ENCODE measurements at places on chromosomes 12 and 14.

- no peak for DNase-seq
These were observed 65.3 kb downstream of the KLHL28 start for GRCh38 chr14:44896275-44897040.

- no peak for DNase-seq
These were observed 87.7 kb downstream of the C12orf75 start for GRCh38 chr12:105418229-105418628.

DNA sequence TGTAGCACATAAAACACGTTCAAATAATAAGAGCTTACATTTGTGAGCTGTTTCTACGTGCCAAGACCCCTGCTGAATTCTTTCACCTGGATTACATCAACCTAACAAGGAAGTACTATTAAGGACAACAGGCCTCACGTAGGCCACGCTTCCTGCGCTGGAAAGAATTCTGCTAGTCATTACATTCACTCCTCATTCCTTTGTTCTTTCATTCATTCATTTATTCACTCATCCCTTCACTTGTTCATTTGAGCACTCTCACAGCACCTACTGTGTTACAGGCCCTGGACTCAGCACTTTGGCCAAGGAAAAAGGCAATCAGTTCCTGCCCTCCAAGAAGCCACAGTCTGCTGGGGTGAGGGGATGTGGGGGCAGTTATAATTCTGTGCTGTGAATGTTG, 28.2 kb downstream of the TESC start:
- DNase-seq, result no peak

DNA sequence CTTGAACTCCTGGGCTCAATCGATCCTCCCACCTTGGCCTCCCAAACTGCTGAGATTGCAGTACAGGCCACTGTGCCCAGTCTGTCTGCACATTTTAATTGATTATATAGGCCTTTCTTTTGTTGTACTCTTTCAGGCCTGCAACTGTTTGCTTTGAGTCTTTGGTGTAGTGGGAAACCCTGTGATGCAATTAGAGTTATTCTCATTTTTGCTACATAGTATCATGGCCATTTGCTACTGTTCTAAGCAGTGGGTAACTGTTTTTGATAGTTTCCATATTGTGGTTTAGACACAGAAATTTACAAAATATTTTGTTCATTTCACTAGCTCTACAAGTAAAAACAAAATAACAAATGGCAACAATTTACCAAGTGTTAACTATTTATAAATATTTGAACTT, 6.3 kb upstream of the TUBA1B start:
- no peak for DNase-seq

- DNase-seq, result peak; percentile 80
These were observed 65.1 kb upstream of the GPHB5 start for GRCh38 chr14:63383776-63384367.

DNA sequence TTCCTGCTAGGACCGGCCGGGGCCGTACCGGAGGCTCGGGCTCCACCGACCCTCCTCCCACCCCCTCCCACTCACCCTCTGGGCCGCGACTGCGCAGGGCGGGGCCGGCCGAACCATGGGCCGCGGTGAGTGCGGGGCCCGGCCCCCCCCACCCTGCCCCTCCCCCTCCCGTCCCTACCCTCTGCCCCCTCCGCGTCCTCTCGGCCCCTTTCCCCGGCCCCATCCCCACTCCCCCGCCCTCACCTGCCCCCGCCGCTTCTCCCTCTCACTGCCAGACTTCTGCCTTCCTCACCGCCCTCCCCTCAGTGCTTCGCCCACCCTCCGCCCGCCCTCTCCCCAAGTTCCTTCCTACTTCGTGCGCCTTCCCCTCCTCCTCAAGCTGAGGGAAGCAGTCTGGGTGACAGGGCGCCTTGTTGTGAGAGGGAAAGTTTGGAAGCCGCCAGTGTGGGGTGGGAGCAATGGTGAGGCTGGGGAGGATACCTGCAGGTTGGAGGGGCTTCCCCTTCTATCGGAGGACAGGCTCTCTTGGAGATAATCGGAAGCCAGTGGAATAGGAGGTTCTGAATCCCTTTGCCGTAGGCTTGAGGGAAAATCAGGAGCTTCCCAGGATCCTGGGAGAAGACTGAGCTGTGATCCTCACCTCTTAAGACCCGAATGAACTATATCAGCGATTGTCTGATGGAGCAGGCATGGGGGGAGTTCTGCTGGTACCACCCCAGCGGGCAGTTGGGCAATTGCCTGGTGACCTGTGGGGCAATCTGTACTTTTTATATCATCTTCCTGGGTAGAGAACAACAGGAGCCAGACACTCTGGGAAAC, 472 bp downstream of the MBD6 start:
- peak; percentile 68 for DNase-seq

DNA sequence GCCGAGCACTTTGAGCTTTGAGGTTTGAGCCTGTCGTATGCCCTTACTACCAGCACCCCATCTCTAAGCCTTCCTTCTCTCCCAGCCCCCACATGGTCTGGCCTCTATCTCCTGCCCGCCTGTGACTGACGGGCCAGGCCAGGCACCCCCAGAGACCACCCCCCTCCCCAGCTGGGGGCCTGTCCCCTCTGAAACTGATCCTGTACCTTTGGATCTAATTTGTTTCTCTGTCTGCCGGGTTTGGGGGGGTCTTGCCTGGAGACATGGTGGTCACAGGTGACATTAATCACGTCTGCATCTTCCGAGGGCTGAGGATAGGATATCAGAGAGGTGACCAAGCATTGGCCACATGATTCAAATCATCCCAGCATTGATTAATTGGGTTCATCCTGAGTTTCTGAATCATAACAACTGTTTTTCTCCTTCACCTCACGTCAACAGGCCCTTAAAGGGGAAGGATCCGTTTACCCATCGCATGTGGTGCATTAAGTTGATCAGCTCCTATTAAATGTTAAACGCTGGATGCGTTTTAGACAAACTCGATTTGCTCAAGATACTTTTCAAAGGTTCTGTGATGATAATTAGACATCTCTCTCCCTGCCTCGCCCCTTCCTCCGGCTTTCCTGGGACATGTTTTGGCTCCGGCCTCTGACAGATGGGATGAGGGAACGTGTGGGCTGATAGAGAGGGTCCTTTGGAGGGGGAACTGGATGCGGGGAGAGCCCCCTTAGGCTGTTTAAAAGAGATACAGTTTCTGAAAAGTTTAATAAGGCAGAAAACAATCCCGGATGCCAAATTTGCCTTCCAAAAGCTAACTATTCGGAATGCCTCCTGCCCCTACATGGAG, 63.3 kb upstream of the TBX3 start:
- DNase-seq, result no peak

GRCh38 chr14:35257809-35258208, 34.4 kb upstream of the PSMA6 start:
- DNase-seq, result no peak

- no peak for DNase-seq
These were observed 283.4 kb upstream of the TMTC1 start for GRCh38 chr12:30067146-30067545.

GRCh38 chr12:104459368-104459909, 2.7 kb downstream of the CHST11 start:
- DNase-seq, result no peak

DNA sequence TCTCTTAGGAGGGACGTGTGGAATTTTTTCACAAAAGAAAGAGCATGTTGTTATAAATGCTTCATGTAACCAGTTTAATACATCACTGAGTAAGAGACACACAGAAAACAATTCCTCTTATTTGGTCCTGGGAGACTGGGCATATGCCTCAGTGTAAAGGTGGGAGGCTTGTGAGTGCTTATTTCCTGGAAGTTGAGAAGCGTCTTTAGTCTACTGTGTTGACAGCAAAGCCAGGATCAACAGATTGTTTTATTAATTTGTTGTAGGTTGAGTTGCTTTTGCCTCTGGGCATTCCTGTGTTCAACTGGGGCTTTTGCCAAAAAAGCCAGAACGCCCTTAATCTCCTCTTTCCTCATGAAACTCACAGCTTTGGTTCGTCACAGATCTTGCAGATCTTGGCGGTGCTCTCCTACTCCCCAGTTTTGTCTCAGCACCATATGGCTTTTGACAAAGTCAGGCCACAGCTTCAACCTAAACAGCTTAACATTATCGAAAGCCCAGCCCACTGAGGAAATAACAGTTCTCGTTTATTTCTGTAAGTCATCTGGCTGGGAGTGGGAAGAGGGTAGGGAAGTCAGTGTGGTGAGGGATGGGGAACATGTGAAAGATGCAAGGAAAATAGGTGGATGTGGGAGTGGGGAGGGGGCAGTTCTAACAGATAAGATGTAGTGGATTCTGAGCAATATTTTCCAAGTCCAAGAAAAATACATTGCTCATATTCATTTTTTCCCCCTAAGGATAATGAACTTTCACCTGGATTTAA, 227.2 kb downstream of the DACT1 start:
- DNase-seq, result no peak

GRCh38 chr12:32558903-32559302, 120.2 kb upstream of the DNM1L start:
- no peak for DNase-seq

DNA sequence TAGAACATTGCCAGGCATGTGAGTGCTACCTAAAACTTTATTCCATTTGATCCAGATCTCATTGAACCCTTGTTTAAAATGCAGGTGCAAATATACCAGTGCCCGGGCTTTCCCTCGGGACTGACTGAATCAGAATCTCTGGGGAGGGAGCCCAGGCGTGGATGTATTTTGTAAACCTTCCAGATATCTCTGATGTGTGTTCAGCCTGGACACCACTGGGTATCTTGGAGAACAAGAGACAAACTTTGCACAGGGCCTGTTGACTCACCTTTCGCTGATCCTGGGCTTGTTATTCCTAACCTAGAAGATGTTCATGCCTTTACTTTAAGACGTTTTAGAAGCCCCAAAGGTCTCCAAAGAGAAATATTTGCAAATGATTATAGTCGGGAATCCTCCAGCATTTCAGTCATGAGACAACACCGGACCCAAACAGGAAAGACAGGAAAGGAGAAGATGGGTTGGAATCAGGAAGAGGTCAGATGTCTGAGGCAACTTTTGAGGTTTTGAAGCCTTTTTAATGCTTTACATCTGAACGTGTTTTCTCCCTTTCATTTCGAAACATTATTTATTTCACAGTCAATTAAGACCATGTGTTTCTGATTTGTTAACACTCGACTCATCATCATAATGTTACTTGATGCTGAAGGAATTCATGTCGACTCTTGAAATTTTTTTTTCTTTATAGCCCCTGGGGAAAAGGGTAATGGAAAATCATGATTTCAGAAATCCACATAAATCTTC, 118.6 kb downstream of the PLXNC1 start:
- DNase-seq, result no peak

- DNase-seq, result no peak
These were observed 169.5 kb upstream of the DAAM1 start for GRCh38 chr14:59018978-59019377.

DNA sequence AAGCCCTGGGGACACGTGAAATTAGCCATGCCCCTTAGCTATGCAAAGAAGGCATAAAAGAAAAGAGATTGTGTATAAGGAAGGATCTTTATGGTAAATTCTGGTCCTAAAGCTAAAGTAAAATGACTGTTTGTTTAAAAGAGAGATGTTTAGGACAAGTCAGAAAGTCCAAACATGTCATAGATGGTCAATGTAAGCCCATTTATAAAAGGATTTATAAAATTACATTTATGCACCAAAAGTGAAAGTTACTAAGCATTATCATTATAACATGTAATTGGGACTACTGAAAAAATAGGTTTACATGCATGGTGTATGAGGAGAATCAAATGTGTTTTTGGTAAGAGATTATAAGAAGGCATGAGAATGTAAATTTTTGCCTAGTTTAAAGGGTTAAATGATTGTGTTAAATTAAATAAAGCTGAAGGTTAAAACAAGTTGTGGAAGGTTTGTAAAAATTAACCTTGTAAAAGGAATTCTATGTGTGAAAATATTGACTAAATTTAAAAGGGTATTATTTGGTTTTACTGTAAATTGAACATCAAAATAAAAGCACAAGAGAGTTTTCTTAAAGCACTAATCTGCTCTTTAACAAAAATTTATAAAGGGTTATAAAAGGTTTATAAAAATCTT, 50.4 kb upstream of the TSPAN8 start:
- no peak for DNase-seq

- no peak for DNase-seq
These were observed 52.9 kb downstream of the ISCA2 start for GRCh38 chr14:74546416-74546815.

- DNase-seq, result no peak
These were observed 14.8 kb downstream of the OSBPL8 start for GRCh38 chr12:76544601-76545261.

DNA sequence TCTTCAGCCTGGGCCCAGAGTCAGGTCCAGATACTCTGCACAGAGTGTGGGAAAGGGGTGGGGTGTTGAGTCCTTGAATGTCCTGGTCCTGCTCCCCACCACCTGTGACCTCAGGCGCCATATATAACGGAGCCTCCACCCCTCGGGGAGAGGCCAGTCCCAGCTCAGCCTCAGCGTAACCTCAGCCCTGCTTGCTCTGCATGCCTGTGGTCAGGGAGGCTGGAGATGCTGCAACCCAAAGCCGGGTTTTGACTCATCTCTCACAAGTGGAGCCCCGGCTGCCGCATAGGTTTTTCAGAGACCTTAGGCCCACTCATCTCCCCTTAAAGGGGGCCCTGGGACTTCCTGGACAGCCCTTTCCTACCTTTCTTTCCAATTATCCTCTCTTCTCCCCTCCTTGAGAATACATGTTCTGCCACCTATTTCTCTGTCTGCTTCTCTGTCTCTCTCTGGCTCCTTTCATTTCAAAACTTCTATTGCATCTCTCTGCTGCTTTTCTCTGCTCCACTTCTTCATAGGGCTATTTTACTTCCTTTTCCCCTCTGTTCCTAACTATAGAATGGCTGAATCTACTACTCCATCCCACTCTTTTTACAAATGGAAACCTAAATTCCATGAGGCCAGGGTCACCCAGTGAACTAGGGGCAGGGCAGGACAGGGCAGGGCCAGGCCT, 1.2 kb downstream of the ITGB7 start:
- DNase-seq, result peak; percentile 96

- no peak for DNase-seq
These were observed 276.4 kb upstream of the SFSWAP start for GRCh38 chr12:131434208-131435125.

DNA sequence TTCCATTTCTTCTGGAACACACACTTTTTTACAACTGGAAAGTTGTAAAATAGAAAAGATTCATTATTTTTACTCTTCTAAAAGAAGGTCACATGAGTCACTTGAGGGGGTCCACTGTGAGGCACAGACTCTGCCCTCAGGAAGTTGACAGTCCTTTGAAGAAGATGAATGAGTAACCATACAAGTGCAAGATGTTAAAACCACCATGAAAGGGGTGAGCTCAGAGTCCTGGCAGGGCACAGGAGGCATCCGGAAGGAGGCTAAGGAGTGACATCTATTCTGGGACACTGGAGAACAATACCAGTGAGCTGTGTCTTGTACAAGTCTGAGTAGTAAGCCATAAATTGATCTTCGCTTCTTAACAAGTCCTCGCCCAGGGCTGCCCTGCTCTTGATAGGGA, 126.0 kb upstream of the FRMD6 start:
- DNase-seq, result no peak

DNA sequence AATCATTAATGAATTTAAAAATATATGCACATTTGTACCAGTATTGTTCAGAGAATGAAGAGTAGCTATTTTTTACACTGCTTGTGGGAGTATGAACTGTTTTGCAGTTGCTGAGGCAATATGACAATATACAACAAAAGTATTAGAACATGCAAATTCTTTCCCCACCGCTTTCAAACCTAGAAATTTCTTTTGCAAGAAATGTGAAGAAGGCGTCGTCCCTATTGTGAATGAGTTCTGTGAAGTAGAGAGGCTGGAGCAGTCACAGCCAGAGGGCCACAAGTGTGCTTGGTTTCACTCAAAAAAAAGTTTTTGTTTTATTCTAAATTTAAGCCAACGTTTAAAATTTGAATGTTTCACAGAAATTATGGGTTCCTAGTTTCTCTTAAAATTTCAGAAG, 184.9 kb downstream of the ALG10B start:
- DNase-seq, result no peak

GRCh38 chr12:75529316-75529715, 17.9 kb upstream of the KRR1 start:
- no peak for DNase-seq

- no peak for DNase-seq
These were observed 72.6 kb upstream of the NCOR2 start for GRCh38 chr12:124640056-124640455.
